ENCODE measurements at places on chromosomes 1 and 21.

DNA sequence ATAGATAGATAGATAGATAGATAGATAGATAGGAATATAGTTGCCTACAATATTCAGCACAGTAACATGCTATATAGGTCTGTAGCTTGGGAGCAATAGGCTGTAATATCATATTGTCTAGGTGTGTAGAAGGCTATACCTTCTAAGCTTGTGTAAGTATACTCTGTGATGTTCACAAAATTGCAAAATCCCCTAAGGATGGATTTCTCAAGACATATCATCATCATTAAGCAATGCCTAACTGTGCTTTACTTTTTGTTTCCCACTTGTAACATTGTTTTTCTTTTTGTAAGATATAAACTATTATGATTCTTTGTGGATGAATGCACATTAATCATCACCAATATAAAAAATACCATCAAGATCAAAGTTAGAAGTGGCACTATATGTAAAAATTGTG, 1905.6 kb downstream of the NCAM2 start:
- DNase-seq: no peak

GRCh38 chr1:47533793-47534328, 96.0 kb downstream of the FOXD2 start:
- no peak for DNase-seq

DNA sequence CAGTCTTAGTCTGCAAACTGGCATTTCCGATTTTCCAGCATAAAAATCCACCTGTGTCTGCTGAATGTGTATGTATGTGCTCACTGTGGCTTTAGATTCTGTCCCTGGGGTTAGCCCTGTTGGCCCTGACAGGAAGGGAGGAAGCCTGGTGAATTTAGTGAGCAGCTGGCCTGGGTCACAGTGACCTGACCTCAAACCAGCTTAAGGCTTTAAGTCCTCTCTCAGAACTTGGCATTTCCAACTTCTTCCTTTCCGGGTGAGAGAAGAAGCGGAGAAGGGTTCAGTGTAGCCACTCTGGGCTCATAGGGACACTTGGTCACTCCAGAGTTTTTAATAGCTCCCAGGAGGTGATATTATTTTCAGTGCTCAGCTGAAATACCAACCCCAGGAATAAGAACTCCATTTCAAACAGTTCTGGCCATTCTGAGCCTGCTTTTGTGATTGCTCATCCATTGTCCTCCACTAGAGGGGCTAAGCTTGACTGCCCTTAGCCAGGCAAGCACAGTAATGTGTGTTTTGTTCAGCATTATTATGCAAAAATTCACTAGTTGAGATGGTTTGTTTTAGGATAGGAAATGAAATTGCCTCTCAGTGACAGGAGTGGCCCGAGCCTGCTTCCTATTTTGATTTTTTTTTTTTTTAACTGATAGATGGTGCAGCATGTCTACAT, 2.5 kb upstream of the OLFML3 start:
- peak; percentile 79 for DNase-seq

DNA sequence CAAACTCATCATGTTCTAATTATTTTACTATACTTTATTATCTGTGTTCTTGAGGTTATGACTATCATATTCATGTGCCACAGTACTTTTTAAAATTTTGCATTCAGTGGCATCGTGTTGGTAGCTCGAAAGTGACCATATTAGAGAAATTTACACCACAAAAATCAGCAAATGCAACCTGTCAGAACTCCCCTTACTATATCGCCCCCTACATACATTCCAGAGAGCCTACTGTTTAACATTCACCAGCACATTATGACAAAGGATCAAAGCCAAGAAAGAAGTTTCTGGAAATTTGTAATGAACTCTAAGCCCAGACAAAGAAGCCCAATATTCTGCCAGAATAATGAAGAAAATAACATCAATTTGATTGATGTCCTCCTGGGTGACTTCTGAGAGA, 909.3 kb downstream of the LTN1 start:
- DNase-seq: peak; percentile 34

GRCh38 chr1:76905876-76906595, 38.8 kb downstream of the ST6GALNAC5 start:
- no peak for DNase-seq

GRCh38 chr1:76950306-76950705, 83.0 kb downstream of the ST6GALNAC5 start:
- no peak for DNase-seq

Measured in GM23338 (cell line).